Cerebellum (tissue), 4 donors: ENCODE measurements at places on chromosomes 11 and 22.

GRCh38 chr11:21534288-21534687 lies 658.6 kb upstream of the ANO5 start:
- no peak for DNase-seq

DNA sequence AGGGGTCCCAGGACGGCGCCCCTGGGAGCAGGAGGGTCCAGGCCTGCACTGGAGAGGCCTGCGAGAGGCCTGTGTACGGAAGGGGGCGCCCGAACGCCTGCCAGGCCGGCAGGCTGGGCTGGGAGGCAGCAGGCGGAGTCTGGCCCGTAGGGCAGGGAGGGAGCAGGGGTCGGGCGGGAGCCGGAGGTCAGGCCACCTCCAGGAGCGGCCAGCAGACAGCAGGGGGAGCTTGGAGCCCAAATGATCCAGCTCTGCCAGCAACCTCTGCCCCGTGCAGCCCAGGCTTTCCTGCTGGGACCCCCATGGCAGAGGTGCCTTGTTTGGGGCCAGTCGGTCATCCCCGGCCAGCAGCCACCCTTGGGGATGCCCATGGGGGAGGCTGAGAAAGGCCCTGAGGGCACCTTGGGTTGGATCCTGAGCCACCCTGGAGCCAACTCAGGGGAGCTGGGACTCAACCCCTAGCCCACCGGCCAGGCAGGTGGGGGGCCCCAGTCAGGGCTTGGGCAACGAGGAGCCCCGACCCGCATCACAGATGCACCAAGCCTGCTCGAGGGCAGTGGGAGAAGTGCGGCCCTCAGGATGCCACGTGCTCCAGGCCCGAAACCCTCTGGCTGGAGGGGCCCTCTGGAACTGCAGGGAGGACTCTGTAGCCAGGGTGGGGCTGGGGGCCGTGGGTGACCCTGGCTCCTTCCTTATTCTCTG lies 9.6 kb upstream of the SYT8 start:
- DNase-seq, result no peak

DNA sequence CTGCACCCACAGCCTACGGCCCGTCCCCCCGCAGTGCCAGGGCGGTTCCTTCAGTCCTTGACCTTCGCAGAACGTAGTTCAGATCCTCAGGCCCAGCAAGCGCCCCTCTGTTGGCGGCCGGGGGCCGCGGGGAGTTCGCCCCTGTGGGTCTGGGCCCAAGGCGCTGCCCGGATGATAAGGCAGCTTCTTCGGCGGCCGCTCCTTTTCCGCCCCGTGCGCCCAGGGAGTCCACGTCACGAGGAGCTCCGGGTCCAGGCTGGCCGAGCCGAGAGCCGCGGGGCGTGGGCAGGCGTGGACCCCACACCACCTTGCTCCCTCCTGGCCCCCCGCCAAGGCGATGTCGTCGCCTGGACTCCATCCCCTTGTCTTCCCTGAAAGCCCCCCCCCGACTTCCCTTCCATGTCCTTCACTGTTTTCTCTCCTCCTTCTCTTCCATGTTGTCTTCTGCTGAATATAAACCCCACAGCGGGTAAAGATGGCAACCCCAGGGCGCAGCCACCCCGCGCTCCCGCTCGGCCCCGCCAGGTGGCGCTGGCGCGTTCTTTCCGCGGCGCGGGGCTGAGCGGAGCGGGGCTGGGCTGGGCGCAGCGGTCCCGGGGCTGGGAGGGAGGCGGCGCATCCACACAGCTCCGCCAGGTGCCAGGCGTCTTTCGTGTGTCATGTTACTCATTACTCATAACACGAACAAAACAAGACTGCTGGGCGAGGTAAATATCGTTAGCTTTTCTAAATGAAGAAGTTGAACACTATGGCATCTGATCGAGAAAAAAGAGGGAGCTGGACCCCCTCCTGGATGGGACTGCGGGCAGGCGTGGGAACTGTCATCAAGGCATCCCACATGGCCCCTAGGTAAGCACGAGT lies 321.0 kb downstream of the NTM start:
- DNase-seq, result peak; percentile 74

DNA sequence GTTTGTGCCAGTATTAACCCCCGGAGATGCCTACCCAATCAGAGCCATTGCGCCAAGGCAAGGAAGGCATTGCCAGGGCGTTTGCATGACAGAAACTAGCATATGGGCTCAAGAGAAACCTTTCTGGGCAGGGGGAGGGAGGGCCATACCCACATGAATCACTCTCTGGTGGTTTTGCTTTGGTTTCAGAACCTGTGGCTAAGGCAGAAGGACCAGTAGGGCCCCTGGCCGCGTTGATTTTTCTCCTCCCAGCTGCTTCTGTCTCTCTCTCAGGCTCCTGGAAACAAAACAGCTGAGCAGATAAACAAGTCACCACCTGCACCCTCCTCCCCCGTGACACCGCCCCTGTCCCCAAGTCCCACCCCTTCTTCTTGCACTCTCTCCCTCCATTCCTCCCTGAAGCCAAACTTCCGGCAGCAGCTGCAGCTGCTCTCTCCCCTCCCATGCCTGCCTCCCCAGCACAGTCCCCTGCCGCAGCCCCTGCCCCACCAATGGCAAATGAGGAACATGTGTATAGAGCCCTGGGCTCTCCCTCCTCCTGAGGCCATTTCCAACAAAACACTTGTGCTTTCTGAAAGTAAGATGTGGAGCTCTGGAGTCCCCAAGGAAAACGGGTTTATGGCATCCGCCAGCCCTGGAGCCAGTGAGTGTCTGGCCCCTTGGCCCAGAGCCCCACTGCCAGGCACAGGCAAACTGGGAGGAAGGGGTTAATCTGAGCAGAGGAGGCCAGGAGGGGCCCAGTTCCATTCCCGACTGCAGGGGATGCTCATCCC lies 39.0 kb upstream of the ADA2 start:
- no peak for DNase-seq

GRCh38 chr22:29464581-29464980 lies 15.4 kb upstream of the NEFH start:
- DNase-seq, result no peak

DNA sequence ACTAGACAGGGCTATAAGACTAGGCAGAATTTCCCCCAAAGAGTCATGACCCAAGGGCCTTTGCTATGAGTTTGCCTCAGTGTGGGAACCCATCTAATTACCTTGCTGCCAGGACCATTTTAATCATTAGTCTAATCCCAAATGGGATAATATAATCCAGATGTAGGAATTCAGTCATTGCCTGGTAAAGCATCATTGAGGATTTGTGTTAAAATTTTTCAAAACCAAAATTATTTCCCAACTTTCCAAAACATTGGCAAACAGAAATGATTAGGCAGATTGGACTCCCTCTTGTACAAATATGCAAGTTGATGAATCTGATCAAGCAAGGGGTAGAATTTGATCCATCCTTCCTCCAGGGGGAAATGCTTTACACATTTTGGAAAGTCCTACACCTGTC lies 16.2 kb upstream of the MMP13 start:
- no peak for DNase-seq

- DNase-seq, result peak; percentile 78
Observed at GRCh38 chr11:8959546-8960166, 4.6 kb downstream of the TMEM9B start.

DNA sequence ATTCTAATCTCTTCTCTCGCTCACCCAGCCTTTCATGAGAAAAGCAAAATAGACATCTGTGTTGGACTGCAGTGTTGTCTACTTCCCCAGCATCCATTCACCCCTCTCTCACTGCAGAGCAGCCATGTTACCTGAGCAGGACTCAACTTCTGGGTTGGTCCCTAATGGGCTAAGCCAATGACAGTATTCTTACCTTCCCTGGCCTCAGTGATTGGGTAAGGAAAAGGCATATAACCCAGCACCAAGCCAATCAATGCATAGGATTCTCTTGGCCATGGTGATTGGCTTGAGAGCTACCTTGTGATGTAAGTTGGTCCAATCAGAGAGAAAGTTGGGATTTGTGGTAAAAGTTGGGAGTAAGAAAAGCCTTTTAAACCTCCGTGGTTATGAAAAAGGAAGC lies 99.8 kb upstream of the NECTIN1 start:
- no peak for DNase-seq

DNA sequence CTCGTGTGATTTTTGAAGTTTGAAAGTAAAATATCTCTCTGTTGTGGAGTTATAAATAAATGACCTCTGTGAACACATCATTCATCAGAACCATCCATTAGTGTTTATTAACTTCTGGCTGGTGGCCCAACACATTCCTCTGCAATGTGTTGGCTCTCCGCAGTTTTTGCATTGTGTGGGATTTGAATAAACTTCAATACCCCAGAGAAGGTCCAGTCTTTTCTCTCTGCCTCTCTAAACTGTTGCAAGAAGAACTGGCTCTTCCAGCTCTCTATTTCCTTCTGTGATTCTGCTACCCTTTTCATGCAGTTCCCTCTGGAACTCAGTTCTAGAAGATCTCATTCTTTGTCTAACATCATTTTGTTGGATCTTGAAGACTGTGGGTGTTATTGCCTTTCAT lies 125.0 kb upstream of the ARHGAP42 start:
- DNase-seq, result no peak

DNA sequence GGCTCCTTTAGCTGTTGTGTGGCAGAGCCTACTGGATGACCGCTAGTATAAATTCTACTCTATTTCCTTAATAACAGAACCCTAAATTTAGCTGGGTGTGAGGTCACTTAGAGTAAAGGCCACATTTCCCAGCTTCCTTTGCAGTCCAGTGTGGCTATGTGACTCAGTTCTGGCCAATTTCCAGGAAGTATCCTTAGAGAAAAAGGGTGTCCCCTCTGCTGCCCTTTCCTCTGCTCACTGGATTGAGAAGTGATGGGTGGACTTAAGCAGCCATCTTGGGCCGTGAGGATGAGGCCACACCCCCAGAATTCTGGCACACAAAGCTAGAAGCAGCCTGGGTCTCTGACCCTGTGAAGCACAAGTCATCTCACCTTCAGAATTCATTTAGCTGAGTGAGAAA lies 11.7 kb upstream of the RASD2 start:
- DNase-seq, result no peak

DNA sequence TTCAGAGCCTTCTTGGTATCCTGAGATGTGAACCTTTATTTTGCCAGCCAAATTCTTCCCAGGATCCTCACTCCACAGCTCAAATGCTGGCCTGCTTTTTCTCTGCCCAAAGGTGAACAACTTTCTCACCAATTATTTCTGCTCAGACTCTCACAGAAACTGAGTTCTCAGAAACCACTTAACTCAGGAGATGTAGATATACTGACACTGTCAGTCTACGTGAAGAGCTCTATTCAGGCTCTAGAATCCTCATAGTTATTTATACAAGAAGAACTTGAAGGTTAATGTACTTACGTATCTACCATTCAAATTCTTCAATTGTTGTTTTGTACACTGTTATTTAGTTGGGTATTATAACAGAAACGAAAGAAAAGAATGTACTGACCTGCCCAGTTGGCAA lies 666.1 kb downstream of the CNTN5 start:
- no peak for DNase-seq

DNA sequence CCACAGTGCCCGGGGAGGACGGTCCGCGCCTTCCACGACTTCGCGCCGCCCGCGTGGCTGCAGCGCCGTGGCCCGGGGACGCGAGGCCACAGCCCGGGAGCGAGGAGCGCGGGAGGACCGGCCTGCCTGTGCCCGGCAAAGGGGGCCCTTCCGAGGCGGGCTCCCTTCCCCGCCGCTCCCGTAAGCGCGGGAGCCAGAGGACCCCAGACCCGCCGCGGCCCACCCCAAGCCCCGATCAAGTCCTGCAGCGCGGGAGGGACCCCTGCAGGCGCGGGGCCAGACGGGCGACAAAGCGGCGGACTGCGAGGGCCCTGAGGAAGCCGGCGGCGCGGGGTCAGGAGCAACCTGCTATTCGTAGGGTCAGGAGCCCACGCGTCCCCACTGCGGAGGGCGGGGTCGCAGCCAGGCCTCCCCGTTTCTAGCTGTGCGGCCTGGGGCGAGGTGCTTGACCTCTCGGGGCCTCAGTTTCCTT lies 110.3 kb downstream of the WNT7B start:
- no peak for DNase-seq

GRCh38 chr11:61028135-61028729 lies 56.8 kb downstream of the CD6 start:
- no peak for DNase-seq

DNA sequence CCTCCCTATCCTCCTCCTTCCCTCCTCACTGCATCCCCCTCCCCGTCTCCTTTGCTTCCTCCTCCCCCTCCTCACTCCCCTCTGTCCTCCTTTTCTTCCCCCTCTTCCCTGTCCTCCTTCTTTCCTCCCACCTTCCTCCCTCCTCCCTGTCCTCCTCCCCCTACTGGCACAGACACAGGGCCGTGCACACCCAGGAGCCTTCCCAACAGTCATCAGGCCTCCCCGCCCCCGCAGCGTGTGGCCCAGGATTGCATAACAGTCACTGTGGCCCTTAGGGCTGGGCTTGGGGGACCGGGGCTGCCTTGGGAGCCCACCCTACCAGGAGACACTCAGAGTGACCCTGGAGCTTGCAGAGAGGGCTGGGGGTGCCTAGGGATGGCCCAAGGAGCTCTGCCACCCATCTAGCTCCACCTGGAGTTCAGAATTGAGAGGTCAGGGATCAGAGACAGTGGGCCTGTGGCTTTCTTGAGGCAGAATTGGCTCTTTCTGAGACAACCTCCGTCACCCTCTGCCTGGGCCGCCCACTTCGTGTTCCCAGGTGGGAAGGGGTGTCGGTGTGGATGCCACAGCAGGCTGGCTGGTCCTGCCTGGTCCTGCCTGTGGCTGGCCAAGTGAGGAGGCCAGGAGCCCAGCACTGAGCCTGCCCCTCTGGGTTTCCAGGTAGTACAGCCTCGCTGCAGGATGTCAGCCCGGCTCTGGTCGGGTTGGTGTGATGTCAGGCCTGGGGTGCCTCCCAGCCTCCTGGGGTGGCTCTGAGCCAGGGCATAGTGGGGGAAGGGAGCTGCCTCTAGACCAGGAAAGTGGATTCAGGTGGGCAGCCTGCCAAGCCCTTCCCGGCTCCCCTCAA lies 1.6 kb downstream of the SPI1 start:
- no peak for DNase-seq

- DNase-seq, result no peak
Observed at GRCh38 chr11:12840871-12841660, 166.8 kb downstream of the TEAD1 start.

DNA sequence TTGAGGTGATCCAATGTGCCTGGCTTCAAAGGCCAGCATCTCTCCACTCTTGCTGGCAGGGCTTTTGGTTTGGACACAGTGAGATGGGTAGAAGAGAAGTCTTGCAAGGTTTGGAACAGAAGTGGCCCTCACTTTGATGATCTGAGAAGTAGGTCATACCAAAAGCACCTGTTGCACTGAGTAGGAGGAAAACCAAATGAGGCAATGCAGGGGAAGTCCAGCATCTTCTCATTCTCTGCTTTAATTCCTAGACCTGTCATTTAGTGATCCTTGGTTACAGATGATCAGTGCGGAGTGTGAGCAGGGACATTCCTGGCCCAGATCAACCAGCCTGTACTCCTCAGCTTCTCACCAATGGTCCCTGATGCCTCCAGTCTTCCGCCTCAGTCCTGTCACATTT lies 990.5 kb downstream of the OPCML start:
- no peak for DNase-seq

DNA sequence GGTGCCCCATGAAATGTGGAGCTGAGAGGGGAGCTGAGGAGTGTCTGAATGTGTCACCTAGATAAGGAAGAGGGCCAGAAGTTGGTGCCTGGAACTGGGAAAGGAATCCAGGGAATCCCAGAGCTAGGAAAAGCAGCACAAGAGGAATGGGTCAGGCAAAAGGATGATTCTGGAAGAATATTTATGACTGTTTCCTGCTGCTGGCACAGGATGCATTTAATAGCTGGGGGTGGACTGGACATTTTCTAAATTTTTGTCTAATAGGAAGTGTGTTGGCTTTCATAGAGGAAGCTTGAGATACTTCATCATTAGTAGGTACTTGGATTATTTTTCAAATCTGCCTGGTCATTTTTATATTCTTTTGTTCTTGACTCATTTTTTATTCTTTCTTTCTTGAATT lies 17.4 kb upstream of the MRGPRX2 start:
- DNase-seq, result no peak

GRCh38 chr11:1388763-1389102 lies 1.0 kb upstream of the BRSK2 start:
- no peak for DNase-seq

GRCh38 chr11:69892237-69892985 lies 73.2 kb upstream of the FGF3 start:
- DNase-seq, result no peak
